ENCODE measurements at places on chromosomes 6 and 20.

DNA sequence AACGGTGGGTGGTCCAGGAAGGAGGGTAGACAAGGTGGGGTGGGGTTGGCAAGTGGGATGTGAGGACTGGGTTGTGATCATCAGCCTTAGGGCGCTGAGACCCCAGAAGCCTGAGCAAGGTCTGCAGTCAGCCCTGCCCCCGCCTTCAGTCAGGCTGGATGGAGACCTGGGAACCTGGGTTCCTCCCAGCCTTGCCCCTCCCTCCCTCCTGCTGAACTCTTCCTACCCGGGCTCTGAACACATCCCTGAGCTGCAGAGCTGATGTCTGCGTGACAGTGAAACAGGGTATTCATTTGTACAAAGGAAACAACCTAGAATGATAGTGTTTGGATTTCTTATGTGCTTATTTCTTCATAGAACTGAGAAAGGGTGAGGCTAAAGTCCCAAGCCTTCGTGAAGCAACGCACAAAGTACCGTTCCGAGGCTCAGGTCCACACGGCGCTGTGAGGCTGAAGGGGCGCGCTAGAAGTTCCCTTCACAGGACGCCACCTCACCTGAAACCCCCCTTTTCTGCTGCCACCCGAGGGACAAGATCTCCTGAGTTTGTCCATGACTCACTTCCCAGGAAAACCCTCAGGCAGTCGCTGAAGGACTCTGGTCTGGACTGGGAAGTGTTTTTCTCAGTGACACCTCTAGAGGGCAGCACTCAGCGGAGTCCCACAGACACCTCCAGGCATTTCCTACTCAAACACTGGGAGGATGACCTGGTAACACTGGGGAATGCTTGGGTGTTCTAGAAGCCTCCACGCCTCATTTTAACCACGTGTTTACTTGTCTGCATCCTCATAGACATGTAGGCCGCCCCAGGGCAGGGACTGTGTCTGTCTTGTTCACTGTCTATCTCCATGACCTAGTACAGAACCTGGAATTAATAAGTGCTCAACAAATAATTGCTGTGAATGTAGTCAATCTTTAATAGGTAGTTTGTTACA lies 1.2 kb downstream of the GSTA5 start:
- DNase-seq = peak; percentile 20

DNA sequence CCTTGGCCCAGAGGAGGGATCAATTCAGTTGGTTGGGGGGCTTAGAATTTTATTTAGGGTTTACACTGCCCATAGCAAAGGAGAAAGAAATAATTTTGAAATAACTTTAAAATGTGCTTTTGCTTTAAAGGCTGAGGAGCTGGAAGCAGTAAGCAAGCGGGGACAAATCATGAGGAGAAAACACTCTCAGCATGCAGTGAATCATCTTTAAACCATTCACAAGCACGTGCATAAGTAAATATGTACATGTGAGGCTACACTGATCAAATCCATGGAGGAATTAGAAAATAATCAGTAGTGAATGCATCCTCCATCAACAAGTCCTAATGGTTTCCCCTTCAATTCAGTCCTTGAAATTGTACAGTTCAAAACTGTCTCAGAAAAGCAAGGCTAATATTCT lies 181.0 kb downstream of the MTFR2 start:
- no peak for DNase-seq

DNA sequence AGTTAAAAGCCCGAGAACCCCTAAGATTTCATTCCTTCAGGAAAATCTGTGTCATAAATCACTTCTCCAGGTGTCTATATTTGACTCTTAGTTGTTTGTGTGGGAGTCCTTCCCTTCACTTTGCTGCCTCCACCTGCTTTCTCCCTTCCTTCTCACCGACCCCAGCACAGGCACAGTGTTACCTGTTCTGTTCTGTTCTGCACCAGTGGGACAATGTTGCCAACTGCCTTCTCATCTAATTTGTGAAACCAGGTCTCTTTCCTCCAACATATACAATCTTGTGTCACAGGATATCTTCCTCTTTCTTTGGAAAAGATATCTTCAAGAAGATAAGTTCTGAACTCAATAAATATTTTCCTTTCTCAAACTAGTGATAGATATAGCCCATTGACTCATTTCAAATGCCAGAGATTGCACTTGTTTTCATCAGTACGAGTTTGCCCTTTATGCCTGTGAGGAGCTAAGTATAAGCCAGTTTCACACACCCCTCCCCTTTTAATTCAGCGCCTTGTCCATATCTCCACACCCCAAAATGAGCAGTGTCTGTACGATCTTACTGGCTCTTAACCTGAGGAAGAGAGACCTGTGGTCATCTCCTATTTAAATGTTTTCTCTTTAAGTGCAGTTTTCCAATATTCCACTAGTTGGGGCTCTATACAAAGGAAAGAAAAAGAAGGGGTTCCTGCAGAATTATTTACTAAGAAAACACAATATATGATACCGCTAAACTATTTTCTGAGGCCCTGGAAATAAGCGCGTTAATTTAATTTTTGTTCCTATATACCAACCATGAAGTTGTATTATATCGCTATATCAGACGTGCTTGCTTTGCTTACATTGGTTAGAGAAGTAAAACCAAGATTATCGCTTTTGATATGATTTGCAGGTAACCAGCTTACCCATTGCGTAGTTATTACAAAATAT lies 81.6 kb upstream of the PREP start:
- DNase-seq = no peak

DNA sequence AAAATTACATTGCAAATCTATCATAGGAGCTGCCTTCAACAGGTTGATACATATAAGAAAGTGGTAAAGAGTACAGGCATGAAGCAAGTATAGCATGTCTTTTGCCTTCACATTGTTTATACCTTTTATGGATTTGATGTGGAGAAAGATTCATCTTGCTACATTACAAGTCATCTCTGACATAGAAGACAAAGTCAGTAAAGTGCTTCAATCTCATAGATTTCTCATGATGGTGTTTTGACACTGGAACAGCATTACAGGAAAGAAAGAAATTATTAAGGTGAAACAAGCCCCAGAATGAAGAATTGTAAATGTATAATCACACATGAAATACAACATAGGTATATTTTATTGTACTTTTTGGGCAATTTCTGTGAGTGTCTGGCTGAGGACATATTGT lies 580.7 kb upstream of the MMS22L start:
- DNase-seq = no peak

DNA sequence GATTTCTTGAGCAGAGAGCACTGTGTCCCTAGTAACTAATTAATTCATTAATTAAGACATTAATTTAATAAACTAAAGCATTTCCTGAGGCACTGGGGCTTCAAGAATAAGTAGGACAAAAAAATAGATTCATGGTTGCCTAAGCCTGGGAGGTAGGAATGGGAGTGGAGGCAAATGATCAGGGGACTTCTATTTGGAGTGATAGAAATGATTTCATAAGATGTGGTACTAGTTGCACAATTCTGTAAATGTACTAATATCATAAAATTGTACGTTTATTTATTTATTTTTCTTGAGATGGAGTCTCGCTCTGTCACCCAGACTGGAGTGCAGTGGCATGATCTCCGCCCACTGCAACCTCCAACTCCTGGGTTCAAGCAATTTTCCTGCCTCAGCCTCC lies 287.2 kb downstream of the KHDC1L start:
- no peak for DNase-seq

DNA sequence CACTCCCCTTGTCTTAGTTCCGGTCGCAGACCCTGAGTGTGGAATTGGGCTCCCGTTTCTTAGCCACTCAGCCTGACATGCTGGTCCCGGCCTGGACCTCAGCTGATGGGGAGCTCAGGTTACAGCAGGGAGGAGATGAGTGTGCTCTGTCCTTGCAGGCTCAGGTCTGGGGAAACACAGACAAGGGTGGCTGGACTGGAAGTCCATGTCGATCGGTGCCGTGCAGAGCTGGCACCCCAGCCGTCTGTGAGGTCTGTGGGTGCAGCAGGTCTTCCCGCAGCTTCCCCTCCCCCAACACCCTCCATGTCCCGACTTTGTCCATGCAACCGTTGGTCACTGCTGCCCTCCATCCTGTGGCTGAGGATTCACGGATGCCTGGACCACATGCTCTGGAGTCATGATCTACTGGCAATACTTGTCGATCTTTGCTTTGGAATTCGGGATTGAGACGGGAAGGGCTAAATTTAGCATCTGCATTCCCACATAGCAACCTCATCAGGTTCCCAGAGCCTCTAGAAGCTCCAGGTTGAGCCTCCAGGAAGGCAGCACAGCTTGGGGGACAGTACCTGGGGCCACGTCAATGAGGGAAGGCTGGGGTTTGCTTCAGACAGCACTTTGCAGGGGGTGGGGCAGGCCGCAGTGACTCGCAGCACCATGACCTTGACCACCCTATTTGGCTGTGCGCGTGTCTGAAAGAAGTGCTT lies 118.8 kb downstream of the PSMB1 start:
- DNase-seq = no peak

DNA sequence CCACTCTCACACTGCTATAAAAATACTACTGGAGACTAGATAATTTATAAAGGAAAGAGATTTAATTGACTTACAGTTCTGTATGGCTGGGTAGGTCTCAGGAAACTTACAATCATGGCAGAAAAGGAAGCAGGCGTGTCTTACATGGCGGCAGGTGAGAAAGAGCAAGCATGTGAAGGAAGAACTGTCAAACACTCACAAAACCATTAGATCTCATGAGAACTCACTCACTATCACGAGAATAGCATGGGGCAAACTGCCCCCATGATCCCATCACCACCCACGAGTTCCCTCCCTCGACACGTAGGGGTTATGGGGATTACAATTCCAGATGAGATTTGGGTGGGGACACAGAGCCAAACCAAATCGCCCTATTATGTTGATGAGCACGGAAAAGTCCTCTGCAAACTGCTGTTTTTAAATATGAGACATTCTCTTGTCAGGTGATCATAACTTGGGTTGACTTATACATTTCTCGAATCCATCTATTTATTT lies 133.5 kb downstream of the AIG1 start:
- DNase-seq = no peak

Measured in CD4-positive, alpha-beta T cell (primary cell).